ENCODE measurements at places on chromosomes 16 and 17.

DNA sequence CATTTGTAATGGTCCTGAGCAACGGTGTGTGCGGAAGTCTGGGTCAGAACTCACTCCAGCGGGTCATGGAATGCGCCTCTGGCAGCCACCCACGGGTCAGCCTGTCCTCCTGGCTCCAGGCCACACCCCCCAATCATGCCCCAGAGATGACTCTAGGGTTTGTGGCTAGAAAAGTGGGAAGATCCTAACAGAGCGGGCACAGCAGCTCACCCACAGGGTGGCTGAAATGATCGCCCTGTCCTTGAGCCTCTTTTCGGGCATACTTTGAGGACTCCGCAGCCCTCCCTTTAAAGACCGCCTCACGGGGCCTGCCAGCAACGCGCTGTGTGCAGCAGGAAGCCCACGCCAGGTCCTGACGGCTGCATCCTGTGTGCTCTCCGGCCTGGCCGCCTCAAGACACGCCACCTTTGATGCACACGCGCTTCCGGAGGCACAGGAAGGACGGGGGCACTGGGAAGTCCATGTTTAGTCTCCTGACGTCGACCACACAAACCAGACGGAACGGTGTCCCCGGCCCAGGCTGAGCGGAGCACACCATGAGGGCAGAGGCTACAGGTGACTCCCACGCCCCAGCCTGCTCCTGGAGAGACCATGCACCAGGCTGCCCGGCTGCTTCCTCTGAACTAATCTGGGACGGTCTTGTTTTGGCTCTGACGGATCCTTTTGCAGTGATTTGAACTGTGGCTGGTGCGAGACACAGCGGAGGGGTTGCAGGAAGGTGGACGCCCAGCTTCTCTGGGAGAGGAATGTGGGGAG lies 92.9 kb downstream of the TBC1D16 start:
- peak; percentile 39 for DNase-seq

- DNase-seq: no peak
These were observed 57.2 kb downstream of the NUP93 start for GRCh38 chr16:56787167-56787566.

DNA sequence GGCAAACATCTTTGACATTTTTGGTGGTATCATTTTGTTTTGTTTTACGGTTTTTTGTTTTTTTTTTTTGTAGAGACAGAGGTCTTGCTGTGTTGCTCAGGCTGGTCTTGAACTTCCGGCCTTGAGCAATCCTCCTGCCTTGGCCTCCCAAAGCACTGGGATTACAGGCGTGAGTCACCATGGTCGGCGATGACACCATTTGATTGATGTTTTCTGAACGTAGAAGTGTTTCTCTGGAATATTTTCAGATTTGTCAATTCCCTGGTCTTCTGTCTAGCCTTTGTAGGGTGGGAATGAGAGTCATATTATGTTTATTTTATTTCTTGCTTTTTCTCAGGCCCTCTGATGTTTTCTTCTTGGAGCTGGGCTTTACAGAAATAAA lies 32.2 kb upstream of the BRD7 start:
- DNase-seq: no peak

GRCh38 chr17:67588326-67588725 lies 129.4 kb upstream of the NOL11 start:
- DNase-seq: no peak

DNA sequence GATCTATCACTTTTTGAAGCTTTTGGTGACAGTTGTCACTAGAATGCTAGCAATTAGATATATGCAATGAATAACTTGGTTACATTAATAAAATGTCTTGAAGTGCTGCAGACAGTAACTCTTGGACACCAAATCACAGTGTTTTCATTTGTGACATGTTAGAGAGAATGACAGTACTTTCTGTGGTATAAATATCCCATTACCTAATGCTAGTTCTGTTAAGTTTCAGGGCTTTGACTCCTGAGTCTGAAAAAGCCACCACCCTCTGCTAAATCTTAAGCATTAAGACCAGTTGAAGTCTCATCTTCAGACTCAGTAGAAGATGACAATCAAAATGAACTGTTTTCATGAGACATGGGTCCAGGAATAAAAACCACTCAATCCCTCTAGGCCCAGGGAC lies 10.6 kb upstream of the CPHXL2 start:
- DNase-seq: no peak

Data from activated naive CD4-positive, alpha-beta T cell treated with anti-CD3 and anti-CD28 coated beads for 36 hours (primary cell).